ENCODE measurements at places on chromosomes 1 and 21.

GRCh38 chr1:216238844-216239243 is 184.4 kb downstream of the USH2A start:
- no peak for DNase-seq

GRCh38 chr1:236167578-236167977 is 25.2 kb downstream of the GPR137B start:
- DNase-seq, result no peak

DNA sequence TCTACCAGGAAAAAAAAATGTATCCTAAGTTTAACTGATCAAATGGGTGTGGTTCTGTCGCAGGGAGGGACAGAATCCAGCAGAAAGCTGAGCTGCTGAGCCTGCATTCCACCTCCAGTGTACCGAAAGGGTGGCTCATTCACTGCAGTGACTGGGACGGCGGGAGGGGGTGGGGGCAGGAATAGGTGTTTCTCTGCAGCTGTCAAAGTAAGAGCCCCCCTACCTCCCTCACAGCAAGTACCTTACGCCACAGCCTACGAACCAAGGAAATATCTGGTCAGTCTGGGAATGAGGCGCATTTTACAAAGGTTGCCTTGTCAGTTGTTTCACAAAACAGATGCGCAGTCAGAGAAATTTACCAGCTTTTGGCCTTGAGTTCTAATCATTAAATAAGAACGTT is 1.7 kb downstream of the S100B start:
- DNase-seq, result no peak

- DNase-seq, result no peak
Measured at GRCh38 chr1:115184951-115185331, 95.6 kb upstream of the TSPAN2 start.

DNA sequence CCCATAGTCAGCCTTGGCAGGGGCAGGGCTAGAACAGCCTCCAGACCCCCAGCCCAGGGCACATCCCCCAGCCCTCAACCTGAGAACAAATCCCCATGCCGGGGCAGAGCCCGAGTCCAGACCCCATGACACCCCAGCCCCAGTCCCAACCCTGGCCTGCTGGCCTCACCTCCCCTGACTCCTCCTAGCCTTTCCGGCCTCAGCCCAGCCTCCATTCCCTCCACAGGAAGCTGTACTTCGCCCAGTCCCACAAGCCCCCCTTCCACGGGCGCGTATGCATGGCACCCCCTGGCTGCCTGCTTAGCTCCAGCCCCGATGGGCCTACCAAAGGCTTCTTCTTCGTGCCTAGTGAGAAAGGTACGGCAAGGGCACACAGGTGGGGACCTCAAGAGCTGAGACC is 50.4 kb downstream of the DISP3 start:
- DNase-seq, result no peak

- no peak for DNase-seq
Measured at GRCh38 chr1:114462341-114462740, 48.7 kb downstream of the TRIM33 start.

- DNase-seq, result no peak
Measured at GRCh38 chr21:43703035-43703880, 15.7 kb upstream of the PDXK start.

DNA sequence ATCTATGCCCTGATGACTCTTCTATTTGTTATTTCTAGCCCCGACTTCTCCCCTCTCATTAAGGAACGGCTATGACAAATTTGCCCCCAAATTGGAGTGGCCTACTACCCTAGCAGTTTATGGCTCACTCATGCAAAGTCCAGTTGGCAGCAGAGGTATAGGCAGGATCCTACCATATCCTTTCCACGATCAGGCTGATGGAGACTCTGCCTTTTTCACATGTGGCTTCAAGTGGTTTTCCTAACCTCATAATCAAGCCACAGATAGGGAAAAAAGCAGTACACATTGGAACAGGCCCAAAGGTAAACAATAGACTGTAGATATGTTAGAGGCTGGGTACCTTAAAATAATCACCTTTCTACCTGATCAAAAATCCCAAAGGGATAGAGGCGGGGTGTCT is 292.5 kb downstream of the NCAM2 start:
- DNase-seq, result no peak

GRCh38 chr1:240193679-240194078 is 102.0 kb downstream of the FMN2 start:
- DNase-seq, result no peak

DNA sequence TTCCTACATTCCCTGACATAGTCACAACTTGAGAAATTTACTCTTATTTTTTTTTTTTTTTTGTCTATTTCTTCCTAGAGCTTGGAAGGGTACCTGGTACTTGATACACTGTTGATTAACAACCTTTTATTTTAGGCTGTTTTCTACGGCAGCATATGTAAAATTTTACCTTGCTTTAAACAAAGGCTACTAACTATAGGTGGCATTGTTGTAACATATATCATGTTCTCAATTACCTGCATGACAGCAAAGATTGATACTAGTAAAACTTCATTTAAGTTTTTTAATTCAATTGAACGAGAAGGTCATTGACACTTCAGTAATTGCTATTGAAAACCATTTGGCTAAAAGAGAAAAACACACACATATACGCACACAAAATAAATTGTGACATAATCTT is 238.3 kb upstream of the ESRRG start:
- DNase-seq, result no peak

DNA sequence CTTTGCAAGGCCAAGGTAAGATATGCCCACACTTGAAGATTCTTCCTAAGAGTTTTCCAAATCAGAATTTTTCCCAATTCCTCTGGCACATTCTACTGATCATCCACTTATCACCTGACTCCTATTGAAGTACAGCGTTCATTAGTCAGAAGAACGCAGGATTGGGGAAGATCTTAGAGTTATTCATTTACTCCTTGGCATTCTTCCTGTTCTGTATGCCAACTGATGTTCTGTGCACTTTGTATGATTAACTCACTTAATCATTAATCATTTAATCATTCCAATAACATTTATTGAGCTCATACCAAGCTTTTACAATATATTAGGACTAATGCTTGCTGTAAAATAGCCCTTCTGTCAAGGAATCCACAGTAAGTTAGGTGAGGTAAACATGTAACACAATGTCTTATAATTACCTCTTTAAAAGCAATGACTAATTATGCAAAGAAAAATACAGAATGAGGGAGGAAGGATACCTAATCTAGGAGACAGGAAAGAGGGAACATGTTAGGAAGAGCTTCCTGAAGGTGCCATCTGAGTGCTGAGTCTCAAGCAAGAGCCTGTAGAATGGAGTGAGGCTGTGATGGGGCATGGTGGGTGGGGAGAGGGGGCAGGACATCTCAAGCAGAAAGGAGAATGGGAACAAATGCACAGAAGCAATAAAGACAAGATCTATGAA is 71.1 kb upstream of the DPT start:
- no peak for DNase-seq

DNA sequence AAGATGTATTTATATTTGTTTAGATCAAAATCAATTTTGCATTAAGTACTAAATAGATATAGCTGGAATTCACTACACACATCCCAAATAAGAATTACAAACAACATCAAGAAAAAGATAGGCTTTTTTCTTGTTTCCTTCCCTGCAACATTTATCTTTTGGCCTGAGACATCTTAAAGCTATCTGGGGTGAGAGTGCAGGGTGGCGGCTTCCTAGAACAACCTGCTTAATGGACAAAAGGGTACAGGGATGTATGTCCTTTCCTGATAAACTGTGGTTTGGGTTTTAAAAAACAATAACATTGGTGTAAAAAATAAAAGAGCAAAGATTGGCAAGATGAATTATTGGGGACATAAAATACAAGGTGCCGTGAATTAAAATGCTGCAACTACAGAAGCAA is 54.4 kb downstream of the EPRS1 start:
- no peak for DNase-seq

GRCh38 chr1:68959461-68960030 is 462.7 kb upstream of the DEPDC1 start:
- DNase-seq, result no peak

- DNase-seq, result no peak
Measured at GRCh38 chr1:205701891-205702290, 21.6 kb upstream of the SLC45A3 start.

DNA sequence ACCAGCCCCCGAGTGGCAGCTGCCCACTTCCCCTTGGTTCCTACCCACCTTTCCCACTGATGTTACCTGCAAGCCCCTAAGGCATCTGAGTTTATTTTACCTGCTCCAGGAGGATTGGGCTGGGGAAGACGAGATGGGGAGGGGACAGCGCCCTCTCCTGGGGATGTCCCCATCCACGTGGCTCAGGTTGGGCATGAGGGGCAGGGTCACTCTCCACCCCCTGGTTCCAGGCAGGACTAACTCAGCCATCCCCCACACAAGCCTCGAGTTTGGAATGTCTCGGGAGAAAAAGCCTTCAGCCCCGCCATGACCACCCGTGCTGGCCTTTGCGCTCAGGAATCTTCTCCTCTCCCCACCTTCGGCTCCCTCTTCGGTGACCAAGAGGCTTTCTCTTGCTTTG is 90.0 kb downstream of the ARHGEF10L start:
- no peak for DNase-seq

DNA sequence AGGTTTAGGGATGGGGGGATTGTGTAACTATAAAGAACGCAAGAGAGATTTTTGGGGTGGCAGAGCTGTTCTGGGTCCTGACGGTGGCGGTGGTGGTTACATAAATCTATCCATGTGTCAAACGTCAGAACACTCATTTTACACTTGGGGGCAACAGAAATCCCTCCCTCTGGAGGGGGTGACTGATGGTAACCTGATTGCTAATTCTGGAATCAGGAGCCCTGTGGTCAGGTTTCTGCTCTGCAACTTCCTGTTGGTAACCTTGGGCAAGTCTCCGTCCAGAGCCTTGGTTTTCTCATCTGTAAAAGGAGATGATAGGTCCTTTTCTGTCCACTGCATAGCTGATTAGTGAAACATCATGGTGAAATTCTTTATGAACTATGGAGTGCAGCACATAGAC is 40.9 kb downstream of the ALPL start:
- DNase-seq, result no peak

- no peak for DNase-seq
Measured at GRCh38 chr21:16800536-16801275, 712.1 kb upstream of the CXADR start.

- no peak for DNase-seq
Measured at GRCh38 chr1:155254714-155255242, 505 bp downstream of the ENTREP3 start.

DNA sequence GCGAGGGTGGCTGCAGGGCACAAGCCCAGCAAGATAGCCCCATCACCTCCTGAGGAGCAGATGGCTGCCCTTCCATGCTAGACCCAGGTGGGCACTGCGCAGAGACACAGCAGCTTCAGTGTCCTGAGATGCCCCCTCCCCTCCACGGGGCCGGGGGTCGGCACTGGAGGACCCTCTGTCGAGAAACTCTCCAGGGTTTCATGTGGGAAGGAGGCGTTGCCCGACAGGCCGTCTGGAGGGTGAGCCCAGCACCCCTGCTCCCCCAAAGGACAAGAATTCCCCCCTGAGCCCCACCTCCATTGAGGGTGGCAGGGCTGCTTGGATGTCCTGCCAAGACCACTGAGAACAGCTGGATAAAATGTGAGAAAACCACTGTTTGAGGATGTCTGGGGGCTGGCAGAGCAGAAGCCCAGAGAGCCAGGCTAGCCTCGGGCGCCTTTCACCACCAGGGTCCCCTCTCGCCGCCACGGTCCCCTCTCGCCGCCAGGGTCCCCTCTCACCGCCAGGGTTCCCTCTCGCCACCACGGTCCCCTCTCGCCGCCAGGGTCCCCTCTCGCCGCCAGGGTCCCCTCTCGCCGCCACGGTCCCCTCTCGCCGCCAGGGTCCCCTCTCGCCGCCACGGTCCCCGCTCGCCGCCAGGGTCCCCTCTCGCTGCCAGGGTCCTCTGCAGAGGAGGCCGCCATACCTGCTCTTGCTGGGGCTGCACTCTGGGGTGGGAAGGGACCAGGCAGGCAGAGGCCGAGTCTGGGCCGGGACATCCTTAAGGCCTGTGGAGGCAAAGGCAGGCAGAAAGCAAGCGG is 44.2 kb downstream of the SLC19A1 start:
- DNase-seq, result no peak

GRCh38 chr1:158644449-158644848 is 39.4 kb downstream of the OR10Z1 start:
- no peak for DNase-seq

DNA sequence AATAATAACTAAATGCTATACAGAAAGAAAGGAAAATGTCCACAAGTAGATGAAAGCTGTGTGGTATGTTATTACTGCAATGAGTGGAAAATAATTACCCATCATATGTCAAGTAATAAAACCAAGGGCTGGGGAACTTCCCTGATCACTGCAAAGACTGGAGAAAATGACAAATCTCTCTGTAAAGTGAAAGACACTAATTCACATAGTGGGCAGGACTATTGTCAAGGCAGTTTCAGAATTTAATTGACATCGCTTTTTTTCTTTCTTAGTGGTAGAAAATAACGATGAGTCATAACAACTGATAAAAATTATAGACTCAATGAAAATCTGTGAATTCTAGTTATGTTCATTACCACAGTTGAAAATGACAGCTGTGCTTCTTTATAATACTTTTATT is 153.7 kb upstream of the ST6GALNAC5 start:
- DNase-seq, result no peak

DNA sequence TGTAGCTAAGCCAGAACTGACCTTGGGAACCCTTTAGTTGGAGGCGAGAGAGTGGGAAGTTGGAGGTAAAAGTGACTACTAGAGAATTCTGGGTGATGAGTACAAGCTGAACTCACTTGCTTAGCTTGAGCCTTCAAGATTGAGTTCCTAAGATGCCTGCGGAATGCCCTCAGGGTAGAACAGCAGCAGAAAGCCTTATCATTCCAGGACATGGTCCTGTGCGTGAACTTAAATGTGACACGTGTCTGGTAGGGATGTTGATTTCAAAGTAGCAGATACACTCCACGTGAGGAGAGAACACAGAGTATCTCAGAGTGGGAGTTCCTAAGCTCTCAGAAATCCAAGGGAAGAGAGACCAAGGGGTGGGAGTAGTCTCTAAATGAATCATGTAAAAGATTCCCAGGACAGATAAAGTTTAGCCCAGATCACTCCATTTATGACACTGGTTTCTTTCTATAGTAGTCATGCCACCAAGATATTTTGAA is 60.1 kb downstream of the KCNK1 start:
- DNase-seq, result no peak

- DNase-seq, result no peak
Measured at GRCh38 chr1:218705911-218706893, 361.1 kb downstream of the TGFB2 start.

- no peak for DNase-seq
Measured at GRCh38 chr1:167726008-167726407, 4.2 kb downstream of the MPZL1 start.

GRCh38 chr1:58648842-58649241 is 51.0 kb downstream of the MYSM1 start:
- DNase-seq, result no peak

DNA sequence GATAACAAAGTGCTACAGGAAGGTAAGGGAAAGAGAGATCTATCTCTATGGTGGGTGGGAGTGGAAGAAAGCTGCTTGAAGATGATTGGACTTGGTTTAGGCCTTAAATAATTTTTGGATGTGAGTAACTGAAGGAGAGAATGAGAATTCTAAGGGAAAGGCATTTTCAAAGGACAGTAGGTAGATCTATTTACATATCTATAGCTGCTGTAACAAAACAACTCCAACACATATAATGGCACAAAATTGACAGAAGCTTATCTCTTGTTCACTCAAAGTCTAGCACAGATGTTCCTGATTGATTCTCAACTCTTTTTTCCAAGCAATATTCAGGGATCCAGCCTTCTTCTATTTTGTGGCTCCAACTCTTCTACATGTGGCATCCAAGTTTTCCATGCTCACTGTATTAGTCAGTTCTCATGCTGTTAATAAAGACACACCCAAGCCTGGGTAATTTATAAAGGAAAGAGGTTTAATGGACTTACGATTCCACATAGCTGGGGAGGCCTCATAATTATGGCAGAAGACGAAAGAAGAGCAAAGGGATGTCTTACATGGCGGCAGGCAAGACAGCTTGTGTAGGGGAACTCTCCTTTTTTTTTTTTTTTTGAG is 3.1 kb upstream of the DDAH1 start:
- no peak for DNase-seq

Measured in activated CD8-positive, alpha-beta memory T cell treated with anti-CD3 and anti-CD28 coated beads for 48 hours (primary cell).